ENCODE measurements at places on chromosomes 3 and 15. TPM values are rescaled to one million over a fixed set of nuclear protein-coding genes. Genes with fewer than 3 reads are reported as not detected.

Gene SLC2A2
- not detected for total RNA-seq

GRCh38 chr3:133237380-133237779 is 162.5 kb upstream of the BFSP2 start:
- DNase-seq, result no peak

DNA sequence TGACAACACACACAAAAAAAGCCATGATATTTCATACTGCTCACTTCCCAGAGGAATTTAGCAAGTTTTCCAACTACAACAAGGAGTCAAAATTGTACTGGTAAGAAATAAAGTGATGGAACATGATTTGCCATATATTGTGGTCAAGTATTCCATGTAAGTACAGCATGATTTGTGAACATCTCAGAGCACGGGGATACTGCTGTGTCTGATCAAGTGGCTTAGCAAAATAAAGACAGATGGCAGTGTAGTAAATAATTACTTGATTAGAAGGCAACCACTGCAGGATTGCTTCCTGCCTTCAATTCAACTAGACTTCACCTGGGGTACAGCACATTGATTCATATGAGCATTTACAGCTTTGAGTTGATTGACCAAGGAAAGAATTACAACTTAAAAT is 51.6 kb upstream of the DUT start:
- no peak for DNase-seq

DNA sequence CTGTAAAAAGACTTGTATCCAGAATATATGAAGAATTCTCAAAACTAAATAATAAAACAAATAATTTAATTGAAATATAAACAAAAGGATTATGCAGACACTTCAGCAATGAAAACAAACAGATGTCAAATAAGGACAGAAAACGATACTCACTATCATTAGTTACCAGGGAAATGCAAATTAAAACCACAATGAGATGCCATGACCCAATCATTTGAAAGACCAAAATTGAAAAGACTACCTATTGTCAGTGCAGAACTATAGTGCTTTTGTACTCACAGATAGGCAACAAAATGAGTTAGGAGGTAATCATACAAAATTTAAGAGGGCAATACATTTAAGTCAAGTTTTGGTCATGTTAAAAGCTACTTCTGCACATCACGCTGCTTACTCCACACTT is 31.6 kb upstream of the OR5K4 start:
- DNase-seq, result no peak

GRCh38 chr15:72082176-72082575 is 35.8 kb downstream of the MYO9A start:
- no peak for DNase-seq

DNA sequence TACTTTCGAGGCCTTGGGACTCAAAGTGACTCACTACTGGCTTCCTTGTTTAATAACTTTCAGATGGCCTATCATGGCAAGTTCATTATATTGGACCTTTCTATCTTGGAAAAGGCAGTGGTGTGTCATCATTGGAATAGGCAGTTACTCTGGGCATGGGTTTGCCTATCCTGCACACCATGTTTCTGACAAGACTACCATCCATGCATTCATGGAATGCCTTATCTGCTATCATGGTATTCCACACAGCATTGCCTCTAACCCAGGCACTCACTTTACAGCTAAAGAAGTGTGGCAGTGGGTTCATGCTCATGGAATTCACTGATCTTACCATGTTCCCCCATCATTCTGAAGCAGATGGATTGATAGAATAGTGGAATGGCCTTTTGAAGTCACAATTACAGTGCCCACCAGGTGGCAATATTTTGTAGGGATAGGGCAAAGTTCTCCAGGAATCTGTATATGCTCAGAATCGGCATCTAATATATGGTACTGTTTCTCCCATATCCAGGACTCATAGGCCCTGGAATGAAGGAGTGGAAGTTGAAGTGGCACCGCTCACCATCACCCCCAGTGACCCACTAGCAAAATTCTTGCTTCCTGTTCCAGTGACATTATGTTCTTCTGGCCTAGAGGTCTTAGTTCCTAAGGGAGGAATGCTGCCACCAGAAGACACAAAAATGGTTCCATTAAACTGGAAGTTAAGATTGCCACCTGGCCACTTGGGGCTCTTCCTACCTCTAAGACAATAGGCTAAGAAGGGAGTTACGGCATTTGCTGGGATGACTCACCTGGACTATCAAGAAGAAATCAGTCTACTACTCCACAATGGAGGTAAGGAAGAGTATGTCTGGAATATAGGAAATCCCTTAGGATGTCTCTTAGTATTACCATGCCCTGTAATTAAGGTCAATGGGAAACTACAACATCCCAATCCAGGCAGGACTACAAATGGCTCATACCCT is 1161.4 kb downstream of the SI start:
- DNase-seq, result no peak

GRCh38 chr15:50149090-50149489 is 30.1 kb upstream of the ATP8B4 start:
- DNase-seq, result no peak

Gene ESYT3
- not detected for total RNA-seq

DNA sequence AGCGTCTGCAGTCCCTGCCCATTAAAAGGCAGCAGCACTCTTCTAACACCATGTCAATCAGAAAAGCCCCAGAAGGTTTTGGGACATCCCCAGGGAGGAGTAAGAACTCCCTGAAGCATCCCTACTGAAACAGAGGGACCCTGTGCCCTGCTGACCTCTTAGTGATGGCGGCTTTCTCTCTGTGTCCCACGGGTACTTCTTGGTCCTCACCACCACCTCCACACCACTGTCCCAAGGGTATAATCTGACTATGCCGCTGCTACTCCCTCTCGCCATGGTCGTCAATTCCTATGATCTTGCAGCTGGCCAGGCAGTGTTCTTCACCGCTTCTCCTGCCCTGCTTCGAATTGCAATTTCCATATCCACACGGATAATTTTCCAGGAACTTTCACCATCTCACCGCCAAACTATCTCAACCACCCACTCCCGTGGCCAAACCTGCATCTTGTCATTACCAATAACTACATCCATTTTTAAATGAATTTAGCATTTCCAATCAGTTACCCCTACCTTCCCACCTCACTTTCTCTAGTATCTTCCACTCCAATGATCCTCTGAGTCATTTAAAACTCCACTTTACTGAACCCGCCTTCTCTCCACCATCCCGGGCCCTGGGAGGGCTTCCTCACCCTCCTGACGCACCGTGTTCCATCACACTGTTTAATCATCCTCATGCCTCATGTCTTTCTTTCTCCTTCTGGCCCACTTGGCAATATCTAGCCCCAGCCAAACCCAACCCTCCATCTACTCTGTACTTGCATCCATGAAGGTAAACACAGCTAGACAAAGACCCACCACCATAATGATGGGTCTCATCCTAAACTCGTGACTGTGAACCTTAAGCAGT is 23.7 kb downstream of the PRR23E start:
- no peak for DNase-seq

GRCh38 chr3:152269831-152270734 is 1.4 kb downstream of the MBNL1 start:
- DNase-seq, result peak; percentile 45

DNA sequence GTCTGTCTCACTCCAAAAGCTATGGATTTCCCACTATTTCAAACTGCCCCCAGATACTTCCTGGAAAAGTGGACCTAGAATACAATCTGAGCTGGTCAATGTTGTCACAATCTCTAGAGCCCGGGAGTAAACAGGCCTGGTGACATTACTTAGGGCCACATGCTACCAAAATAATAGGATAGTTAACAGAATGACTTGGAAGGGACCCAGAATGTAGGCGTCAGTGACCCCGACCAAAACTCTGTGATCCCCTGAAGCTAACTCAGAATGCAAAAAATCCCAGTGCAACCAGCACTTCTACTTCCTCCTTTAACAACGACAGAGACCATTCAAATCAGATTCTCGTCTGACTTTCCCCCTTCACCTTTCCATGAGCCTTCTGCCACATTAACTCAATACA is 51.5 kb upstream of the CDV3 start:
- no peak for DNase-seq

Gene MAP1A
- total RNA-seq, result 1.4 TPM

DNA sequence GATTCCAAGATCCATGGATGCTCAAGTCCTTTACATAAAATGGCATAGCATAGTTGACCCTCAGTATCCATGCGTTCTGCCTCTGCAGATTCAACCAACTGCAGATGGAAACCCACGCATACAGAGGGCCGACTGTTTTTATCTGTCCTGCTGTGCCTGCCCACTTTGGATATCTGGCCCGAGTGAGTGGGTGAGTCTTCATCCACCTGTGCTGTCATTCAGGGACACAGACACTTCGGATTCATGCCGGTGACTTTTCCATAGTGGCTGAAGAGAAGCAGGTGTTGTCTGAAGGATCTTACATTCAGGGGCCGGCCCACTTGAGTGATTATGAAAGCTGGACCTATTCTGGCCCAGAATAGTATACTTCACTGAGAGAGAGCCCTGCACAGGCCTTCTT is 85.1 kb downstream of the RYR3 start:
- DNase-seq, result no peak

- no peak for DNase-seq
Observed at GRCh38 chr3:3782457-3782856, 16.8 kb upstream of the LRRN1 start.

DNA sequence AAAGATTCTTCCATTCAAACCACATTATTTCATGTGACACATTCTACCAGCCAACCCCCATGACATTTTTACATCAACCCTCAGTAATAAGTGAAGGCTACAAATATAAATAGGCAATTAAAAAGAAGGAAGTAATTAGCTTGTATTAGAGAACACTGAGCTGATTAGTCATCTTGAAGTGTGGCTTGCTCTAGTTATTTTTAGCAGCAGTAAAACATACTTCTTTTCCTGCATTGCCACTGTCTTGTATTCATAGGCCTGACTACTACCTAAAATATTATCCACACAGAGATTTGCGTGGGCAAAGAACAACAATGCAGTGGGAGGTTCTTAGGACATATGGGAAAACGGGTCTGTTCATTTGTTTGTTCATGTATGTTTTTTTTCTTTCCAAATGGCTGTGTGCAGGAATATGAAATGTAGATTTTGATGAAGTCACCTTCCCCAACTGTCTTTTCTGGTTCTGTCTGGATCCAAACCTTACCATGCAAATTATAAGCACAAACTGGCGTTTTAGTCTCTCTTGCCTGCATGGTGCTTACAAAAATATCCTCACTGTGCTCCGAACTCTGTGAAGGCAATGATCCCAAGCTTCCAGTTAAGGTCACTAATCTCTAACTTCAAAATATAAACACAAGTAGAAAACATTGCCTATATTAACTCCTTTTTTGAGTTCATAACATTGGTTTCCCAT is 31.5 kb upstream of the TM4SF4 start:
- DNase-seq, result peak; percentile 11

- no peak for DNase-seq
Observed at GRCh38 chr3:46383951-46384330, 13.2 kb downstream of the CCR5 start.

DNA sequence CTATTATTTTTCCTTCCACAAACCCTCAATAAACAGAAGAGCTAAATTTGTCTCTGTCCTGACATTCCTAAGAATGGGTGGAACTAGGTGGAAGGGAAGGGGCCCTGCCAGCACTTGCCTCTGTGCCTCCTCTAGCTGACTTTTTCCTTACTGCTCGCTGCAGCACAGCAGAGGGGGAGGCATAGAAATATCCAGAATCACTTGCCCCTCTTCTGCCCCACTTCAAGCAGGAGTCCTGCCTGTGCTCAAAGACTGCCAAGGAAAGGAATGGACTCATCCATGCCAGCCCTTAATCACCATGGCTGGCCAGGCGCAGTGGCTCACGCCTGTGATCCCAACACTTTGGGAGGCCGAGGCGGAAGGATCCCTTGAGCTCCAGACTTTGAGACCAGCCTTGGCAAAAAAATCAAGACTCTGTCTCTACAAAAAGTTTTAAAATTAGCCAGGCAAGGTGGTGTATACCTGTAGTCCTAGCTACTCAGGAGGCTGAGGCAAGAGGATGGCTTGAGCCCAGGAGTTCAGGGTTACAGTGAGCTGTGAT is 51.8 kb downstream of the ADCY5 start:
- DNase-seq, result no peak

Measured in pulmonary artery endothelial cell (primary cell).